ENCODE measurements at places on chromosomes 3 and 15. TPM values are rescaled to one million over a fixed set of nuclear protein-coding genes. Genes with fewer than 3 reads are reported as not detected.

DNA sequence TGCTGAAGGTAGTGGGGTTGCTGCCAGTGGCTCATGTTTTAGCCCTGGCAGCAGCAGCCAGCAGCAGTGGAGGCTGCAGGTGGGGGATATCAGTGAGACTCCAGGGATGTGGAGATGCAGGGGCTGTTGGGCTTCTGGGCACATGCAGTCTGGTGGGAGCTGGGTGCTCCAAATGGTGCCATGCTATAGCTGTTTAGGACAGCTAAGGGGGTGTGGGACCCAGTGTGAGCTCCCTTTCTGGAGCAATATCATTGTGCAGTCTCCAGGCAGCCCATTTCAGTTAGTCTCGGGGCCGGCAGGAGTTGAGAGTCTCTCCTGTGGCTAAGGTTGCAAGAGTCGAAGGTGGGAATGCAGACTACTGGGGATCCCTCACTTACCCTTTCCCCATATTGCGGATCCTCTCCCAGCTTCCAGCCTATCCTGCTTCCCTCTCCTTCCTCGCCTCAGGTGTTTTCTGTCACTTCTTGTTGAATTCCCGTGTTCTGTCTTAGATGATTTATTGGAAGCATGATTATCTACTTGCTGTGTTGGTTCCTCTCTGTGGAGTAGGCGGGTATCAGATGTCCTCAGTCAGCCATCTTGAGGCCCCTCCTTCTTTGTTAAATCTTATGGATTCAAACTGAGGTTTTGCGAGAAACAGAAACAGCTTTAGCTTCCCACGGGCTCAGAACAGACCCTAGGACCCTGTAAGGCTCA lies 112.0 kb downstream of the FAM43A start:
- H3K27ac ChIP-seq: no peak overlapping the region
- H3K27me3 ChIP-seq: no peaks in the 10 kb centered on the region
- DNase-seq: no peak
- peaks cover 12% of the 10 kb centered on the region for H3K4me1 ChIP-seq

- H3K27ac ChIP-seq: no peak overlapping the region
- no peaks in the 10 kb centered on the region for H3K4me1 ChIP-seq
- no peak overlapping the region for H3K4me3 ChIP-seq
- no peak for DNase-seq
These were observed 1008.8 kb downstream of the ROBO2 start for GRCh38 chr3:78048698-78049097.

PODXL2 gene
- 1.4 TPM for total RNA-seq

XCR1 gene
- total RNA-seq: not detected

- H3K4me1 ChIP-seq: peaks cover 27% of the 10 kb centered on the region
- no peak overlapping the region for H3K27ac ChIP-seq
- H3K27me3 ChIP-seq: peaks cover 20% of the 10 kb centered on the region
- H3K36me3 ChIP-seq: no peaks in the 10 kb centered on the region
- H3K4me3 ChIP-seq: no peak overlapping the region
These were observed 19.3 kb downstream of the TNFAIP8L3 start for GRCh38 chr15:51075364-51075763.

DNA sequence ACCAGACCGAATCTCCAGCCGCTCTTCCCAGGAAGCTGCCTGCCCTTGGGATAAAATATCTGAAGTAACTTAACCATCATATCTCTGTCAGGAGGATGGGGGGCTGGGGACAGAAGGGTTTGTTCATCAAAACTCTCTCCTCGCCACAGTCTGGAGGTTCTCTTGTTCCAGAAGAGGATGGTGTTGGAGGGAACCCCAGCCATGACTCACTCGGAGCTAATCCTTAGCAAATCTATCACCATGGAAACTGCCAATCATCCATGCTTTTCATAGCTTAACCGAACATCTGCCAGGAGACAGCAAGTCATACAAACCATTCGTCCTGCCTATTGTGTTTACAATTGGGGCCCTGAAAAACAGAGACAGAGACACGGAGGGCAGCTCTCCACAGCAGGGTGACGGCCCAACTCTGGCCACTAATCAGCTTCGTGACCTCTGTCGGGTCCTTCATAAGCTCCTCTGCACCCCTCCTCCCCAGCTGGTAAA lies 73.8 kb upstream of the HEG1 start:
- DNase-seq: no peak
- peaks cover 31% of the 10 kb centered on the region for H3K4me1 ChIP-seq
- H3K27ac ChIP-seq: no peak overlapping the region
- H3K36me3 ChIP-seq: peaks cover 2% of the 10 kb centered on the region

DNA sequence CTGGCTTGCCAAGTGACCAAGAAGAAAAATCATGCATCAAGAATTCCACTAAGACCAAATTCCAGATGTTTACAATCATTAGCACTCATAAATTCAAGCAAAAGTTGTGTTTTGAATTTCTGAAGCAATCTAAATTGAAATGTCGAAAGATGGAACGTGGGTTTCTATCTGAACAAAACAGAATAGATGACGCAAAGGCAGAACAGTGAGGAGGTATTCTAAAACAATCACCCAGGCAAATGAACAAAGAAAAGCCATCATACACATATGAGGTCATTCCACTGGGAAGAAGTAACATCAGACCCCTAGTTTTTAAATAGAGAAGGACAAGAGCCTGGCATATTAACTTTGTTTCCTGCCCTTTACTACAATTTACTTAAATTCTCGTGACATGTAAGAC lies 58.0 kb downstream of the MCF2L2 start:
- H3K36me3 ChIP-seq: no peaks in the 10 kb centered on the region
- H3K27ac ChIP-seq: no peak overlapping the region
- peaks cover 55% of the 10 kb centered on the region for H3K4me1 ChIP-seq
- DNase-seq: no peak

GRCh38 chr3:169477790-169478189 lies 185.7 kb downstream of the MECOM start:
- DNase-seq: no peak
- H3K4me1 ChIP-seq: no peaks in the 10 kb centered on the region
- no peak overlapping the region for H3K4me3 ChIP-seq
- no peak overlapping the region for H3K27ac ChIP-seq

GRCh38 chr3:136195258-136196063 lies 674 bp downstream of the MSL2 start:
- no peaks in the 10 kb centered on the region for H3K27me3 ChIP-seq
- H3K36me3 ChIP-seq: peaks cover 14% of the 10 kb centered on the region
- peak overlapping the region; percentile 99 for H3K4me3 ChIP-seq
- peak; percentile 88 for DNase-seq
- H3K27ac ChIP-seq: peak overlapping the region; percentile 99
- peaks cover 41% of the 10 kb centered on the region for H3K4me1 ChIP-seq

DNA sequence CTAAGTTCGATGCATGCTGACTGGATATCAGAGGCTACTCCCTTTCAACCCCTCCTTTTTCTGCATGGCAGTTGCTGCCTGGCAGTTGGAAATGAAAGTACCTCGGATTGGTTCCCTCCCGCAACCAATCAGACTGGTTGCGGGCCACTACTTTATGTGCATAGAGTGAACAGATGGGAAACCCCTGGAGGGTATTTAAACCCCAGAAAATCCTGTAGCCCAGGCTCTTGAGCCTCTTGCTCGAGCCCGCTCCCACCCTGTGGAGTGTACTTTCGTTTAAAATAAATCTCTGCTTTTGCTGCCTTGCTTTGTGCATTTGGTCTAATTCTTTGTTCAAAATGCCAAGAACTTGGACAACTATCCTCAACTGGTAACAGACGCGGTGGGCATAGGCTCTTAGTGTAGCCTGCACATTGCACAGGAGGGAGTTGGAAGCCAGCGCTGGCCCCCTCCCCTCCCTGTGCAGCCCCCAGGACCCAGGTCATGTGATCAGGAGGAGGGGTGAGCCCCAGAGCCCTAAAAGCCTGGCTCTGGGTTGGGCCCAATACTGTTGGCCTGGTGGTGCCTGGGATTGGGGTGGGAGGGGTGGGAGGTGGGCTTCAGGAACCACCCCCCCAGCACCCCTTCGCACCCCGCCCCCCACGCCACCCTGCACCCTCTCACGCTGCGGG lies 26.8 kb downstream of the RHCG start:
- H3K27me3 ChIP-seq: peaks cover 21% of the 10 kb centered on the region
- no peaks in the 10 kb centered on the region for H3K4me1 ChIP-seq
- no peak overlapping the region for H3K27ac ChIP-seq
- no peak overlapping the region for H3K4me3 ChIP-seq

EIF1B gene
- total RNA-seq: 89.6 TPM

DNA sequence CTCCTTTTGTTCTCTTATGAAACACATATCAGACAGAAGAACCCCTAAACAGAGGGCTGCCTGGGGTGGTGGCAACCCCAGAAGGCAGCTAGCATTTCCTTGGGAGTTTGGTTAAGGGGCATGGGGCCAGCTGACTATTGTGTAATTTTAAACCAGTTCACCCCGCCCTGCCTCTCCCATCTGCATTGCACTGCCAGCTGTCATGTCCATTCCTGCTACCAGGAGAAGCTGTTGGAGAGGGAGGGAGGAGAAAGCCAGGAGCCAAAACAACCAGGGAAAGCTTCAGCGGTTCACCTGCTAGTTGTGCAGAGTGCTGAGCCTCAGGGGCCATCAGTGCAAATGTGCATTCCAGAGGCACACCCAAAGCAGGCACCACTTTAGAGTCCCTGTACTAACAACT lies 47.6 kb upstream of the ATP1B3 start:
- H3K36me3 ChIP-seq: no peaks in the 10 kb centered on the region
- no peaks in the 10 kb centered on the region for H3K4me1 ChIP-seq
- no peak overlapping the region for H3K27ac ChIP-seq
- no peaks in the 10 kb centered on the region for H3K27me3 ChIP-seq

DNA sequence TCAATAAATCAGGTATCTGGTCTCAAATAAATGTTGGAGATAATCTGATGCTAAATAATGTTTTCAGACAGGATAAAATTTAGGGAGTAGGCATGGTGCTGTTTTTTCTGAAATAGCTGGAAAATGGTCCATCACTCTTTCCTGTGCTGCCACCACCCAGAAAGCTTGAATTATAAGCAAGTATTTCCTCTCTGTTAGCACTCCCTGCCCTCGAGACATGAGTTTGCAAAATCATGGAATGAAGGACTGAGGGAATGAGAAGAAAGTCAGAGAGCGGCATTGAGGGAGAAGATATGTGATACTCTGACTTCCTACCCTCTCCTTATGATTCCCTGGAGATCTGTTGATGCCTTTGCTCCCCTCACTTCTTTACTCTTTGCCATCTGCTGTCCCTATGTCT lies 1095.7 kb downstream of the IGSF11 start:
- no peak for DNase-seq
- no peaks in the 10 kb centered on the region for H3K4me1 ChIP-seq
- H3K36me3 ChIP-seq: no peaks in the 10 kb centered on the region
- no peaks in the 10 kb centered on the region for H3K27me3 ChIP-seq

TWF2 gene
- 133 TPM for total RNA-seq

CNTN6 gene
- not detected for total RNA-seq

- peaks cover 60% of the 10 kb centered on the region for H3K4me1 ChIP-seq
- no peaks in the 10 kb centered on the region for H3K27me3 ChIP-seq
- peak overlapping the region; percentile 96 for H3K27ac ChIP-seq
- H3K4me3 ChIP-seq: peak overlapping the region; percentile 94
- H3K36me3 ChIP-seq: peaks cover 60% of the 10 kb centered on the region
These were observed 907 bp downstream of the TATDN2 start for GRCh38 chr3:10248984-10249748.

- no peaks in the 10 kb centered on the region for H3K27me3 ChIP-seq
- H3K4me1 ChIP-seq: peaks cover 81% of the 10 kb centered on the region
- H3K4me3 ChIP-seq: peak overlapping the region; percentile 78
- H3K36me3 ChIP-seq: peaks cover 12% of the 10 kb centered on the region
- DNase-seq: no peak
These were observed 11.5 kb downstream of the CHSY1 start for GRCh38 chr15:101240358-101240757.

PTX3 gene
- total RNA-seq: 0.65 TPM

GRCh38 chr3:177065285-177066033 lies 131.8 kb downstream of the TBL1XR1 start:
- H3K4me1 ChIP-seq: peaks cover 59% of the 10 kb centered on the region
- H3K27me3 ChIP-seq: no peaks in the 10 kb centered on the region
- no peak for DNase-seq
- H3K4me3 ChIP-seq: no peak overlapping the region
- H3K36me3 ChIP-seq: peaks cover 9% of the 10 kb centered on the region

- H3K4me3 ChIP-seq: no peak overlapping the region
- no peaks in the 10 kb centered on the region for H3K36me3 ChIP-seq
- DNase-seq: no peak
- H3K27ac ChIP-seq: no peak overlapping the region
- peaks cover 6% of the 10 kb centered on the region for H3K27me3 ChIP-seq
These were observed 104.8 kb upstream of the CCDC54 start for GRCh38 chr3:107272471-107272870.

GRCh38 chr3:194337965-194338753 lies 13.0 kb downstream of the CPN2 start:
- DNase-seq: no peak
- H3K27me3 ChIP-seq: peaks cover 23% of the 10 kb centered on the region
- no peak overlapping the region for H3K27ac ChIP-seq
- no peak overlapping the region for H3K4me3 ChIP-seq
- peaks cover 6% of the 10 kb centered on the region for H3K4me1 ChIP-seq

DNA sequence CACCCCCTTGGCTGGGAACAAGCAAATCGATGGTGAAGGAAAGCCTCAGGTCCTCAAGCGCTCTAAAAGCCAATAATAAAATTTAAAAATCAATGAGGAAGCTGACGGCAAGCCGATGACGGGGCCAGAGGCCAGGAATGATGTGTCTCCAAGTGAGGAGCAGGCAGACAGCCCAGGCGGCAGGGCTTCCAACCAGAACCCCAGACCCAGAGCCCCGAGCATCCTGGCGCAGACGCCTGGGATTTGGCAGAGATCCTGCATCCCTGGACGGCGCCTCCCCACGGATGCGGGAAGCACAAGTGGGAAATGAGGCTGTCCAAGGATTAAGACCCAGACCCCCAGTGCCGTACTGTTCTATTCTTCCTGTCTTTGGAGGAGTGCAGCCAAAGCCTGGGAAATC lies 123.0 kb upstream of the PROK2 start:
- H3K36me3 ChIP-seq: no peaks in the 10 kb centered on the region
- H3K27ac ChIP-seq: no peak overlapping the region
- no peak for DNase-seq

DNA sequence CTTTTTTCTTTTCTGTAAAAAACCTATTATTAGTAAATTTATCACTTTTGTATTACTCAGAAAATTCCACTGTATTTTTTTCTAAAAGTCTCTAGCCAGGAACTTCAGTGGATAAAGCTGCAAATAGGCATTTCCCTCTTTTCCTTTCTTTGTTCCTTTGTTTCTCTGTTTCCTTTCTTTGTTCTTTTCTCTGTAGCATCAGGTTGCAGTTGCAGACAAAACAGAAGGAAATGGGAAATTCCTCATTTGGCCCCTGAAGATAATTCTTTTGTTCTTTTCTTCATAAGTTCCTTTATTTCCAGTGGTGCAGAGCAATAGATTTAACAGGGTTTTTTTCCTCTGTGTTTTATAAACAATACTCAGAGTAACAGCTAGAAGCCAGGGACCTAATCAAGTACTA lies 416.5 kb downstream of the TBL1XR1 start:
- no peaks in the 10 kb centered on the region for H3K4me1 ChIP-seq
- H3K36me3 ChIP-seq: no peaks in the 10 kb centered on the region
- no peak overlapping the region for H3K4me3 ChIP-seq
- no peaks in the 10 kb centered on the region for H3K27me3 ChIP-seq

NDN gene
- 1.6 TPM for total RNA-seq

- H3K27me3 ChIP-seq: peaks cover 72% of the 10 kb centered on the region
- H3K4me3 ChIP-seq: no peak overlapping the region
- no peaks in the 10 kb centered on the region for H3K4me1 ChIP-seq
- DNase-seq: no peak
- no peaks in the 10 kb centered on the region for H3K36me3 ChIP-seq
- H3K27ac ChIP-seq: no peak overlapping the region
These were observed 496.4 kb upstream of the MDFIC2 start for GRCh38 chr3:70808881-70809280.

GRCh38 chr15:83992324-83993031 lies 243.1 kb upstream of the GOLGA6L4 start:
- H3K4me1 ChIP-seq: no peaks in the 10 kb centered on the region
- no peak for DNase-seq
- H3K36me3 ChIP-seq: no peaks in the 10 kb centered on the region
